ENCODE measurements at places on chromosomes 5 and 9. TPM values are rescaled to one million over a fixed set of nuclear protein-coding genes. Genes with fewer than 3 reads are reported as not detected.
A peak's percentile ranks its signal among the peaks of the same experiment; 100 is the strongest.

DNA sequence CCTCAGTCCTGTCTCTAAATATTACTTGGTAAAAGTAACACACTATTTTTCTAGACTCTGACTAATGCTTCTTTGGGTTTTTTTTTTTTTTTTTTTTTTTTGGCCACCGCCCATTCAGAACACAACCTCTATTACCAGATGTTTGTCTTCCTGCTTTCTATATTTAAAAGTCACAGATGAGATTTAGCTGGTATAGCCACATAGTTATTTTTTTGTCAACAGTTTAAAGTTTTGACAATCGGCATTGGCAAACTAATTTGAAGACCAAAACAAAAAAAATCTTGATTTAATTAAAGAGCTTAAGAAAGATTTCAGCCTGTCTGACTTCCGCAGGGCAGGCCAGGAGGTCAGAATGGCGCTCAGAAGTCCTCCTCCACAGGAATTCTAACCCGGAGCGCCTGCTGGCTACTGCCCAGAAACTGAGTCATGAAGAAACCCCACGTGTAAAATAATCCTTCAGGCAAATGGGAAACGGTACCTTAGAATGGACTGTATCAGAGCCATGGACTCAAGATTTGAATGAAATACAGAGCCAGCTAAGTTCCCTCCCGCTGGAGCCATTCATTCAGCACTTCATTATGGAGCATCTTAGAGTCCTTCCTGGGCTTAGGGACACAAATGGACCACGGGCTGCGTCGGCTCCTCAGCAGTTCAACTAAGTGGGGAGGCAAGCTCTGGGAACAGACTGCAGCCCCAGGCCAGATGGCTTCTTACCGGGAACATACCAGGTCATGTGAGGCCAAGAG is 55.6 kb downstream of the PTPDC1 start:
- H3K27me3 ChIP-seq = no peaks in the 10 kb centered on the region
- H3K4me3 ChIP-seq = peak overlapping the region; percentile 32
- peak overlapping the region; percentile 82 for H3K27ac ChIP-seq
- no peaks in the 10 kb centered on the region for H3K36me3 ChIP-seq
- peaks cover 33% of the 10 kb centered on the region for H3K4me1 ChIP-seq
- DNase-seq = peak; percentile 89

Gene PPP2R2B
- not detected for total RNA-seq

GRCh38 chr5:154296525-154297159 is 106.1 kb downstream of the GALNT10 start:
- H3K27ac ChIP-seq = no peak overlapping the region
- peaks cover 13% of the 10 kb centered on the region for H3K4me1 ChIP-seq
- H3K27me3 ChIP-seq = no peaks in the 10 kb centered on the region
- no peak overlapping the region for H3K4me3 ChIP-seq

Gene ENTREP1
- 22.3 TPM for total RNA-seq

DNA sequence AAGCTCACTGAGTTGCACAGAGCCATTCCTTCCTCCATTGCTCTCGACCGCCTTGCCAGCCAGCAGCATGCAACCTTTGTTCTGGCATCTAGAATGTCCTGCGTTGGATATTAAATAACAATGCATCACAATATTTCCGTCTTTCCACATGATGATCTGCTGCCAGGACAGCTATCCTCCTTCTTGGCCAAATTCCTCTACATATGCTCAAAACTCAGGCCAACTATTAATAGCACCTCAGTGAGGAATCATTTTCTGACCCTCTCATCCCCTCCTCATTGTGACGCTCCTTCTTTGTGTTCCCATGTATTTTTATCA is 128.6 kb downstream of the MYO10 start:
- H3K4me1 ChIP-seq = peaks cover 12% of the 10 kb centered on the region
- H3K36me3 ChIP-seq = no peaks in the 10 kb centered on the region
- H3K27ac ChIP-seq = no peak overlapping the region

Gene WNT8A
- total RNA-seq = not detected

DNA sequence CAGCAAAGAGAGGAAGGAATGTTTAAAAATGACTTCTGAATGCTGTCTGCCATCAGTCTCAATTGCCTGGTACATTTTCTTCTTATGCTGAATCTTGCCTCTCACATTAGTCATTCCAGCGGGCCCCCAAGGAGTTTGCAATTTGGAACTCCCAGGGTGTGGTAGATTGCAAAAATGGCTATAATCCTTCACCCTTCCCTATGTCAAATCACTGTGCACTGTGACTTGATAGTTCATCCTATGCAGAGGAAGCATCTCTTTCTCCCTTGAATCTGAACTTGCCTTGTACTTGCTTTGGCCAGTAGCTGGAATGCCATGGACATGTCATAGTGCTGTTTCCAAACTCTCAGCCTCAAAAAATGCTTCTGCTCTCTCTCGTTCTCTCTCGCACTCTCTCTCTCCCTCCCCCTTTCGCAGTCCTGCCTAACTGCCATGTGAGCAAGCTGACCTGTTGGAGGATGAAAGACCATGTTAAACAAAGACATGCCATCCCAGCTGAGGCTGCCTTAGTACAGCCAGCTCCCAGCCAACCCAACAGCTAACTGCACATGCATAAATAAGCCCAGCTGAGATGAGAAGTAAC is 284.0 kb upstream of the TLE4 start:
- H3K27ac ChIP-seq = no peak overlapping the region
- H3K27me3 ChIP-seq = no peaks in the 10 kb centered on the region
- no peaks in the 10 kb centered on the region for H3K4me1 ChIP-seq

DNA sequence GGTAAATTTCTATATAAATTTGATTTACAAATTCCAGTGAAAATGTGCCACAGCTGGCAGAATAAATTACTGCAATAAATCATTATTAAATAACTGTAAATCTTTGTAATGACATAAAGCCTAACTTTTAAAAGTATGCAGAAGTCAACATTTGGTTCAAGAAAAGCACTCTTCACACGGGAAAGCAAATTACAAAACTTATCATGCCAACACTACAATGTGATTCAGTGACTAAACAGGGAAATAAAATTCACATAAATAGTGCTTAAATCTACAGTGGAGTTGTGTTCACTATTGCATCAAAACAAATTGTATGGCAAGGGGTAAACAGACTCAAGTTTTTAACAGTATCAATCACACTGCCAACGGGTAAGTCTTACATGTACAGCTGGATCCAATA is 117.2 kb downstream of the BNC2 start:
- no peak overlapping the region for H3K27ac ChIP-seq
- H3K4me3 ChIP-seq = no peak overlapping the region
- no peak for DNase-seq
- H3K36me3 ChIP-seq = no peaks in the 10 kb centered on the region

Gene ADAMTS16
- total RNA-seq = not detected

- H3K27me3 ChIP-seq = no peaks in the 10 kb centered on the region
- DNase-seq = no peak
- H3K27ac ChIP-seq = peak overlapping the region; percentile 50
- H3K36me3 ChIP-seq = peaks cover 22% of the 10 kb centered on the region
- H3K4me1 ChIP-seq = peaks cover 34% of the 10 kb centered on the region
- no peak overlapping the region for H3K4me3 ChIP-seq
Observed at GRCh38 chr9:34554211-34555001, 31.6 kb upstream of the ENHO start.

Gene KCNMB1
- total RNA-seq = 0.12 TPM

Gene HSPB3
- total RNA-seq = 162 TPM

GRCh38 chr5:83430130-83431010 is 41.2 kb upstream of the VCAN start:
- DNase-seq = no peak
- no peak overlapping the region for H3K27ac ChIP-seq
- no peaks in the 10 kb centered on the region for H3K27me3 ChIP-seq
- H3K4me3 ChIP-seq = no peak overlapping the region
- H3K36me3 ChIP-seq = no peaks in the 10 kb centered on the region

DNA sequence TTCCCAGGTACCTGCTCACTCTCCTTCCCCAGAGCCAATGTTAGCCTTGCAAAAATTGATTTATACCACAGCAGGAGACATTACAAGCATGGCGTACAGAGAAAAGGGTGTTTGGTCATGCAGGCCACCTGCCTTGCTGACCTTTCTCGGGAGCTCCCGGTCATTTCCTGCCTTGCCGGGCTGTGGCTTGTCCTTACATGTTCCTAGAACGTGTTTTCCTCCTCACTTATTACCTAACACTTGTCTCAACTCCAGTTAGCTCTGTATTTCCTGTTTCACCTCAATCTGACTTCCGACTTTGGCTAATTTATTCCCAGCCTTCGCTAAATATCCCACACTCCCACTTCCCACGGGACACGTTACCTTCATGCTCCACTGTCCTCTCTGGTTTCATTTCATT is 282.5 kb downstream of the ICE1 start:
- no peak overlapping the region for H3K4me3 ChIP-seq
- no peak overlapping the region for H3K27ac ChIP-seq
- H3K27me3 ChIP-seq = no peaks in the 10 kb centered on the region
- no peak for DNase-seq
- H3K36me3 ChIP-seq = no peaks in the 10 kb centered on the region

DNA sequence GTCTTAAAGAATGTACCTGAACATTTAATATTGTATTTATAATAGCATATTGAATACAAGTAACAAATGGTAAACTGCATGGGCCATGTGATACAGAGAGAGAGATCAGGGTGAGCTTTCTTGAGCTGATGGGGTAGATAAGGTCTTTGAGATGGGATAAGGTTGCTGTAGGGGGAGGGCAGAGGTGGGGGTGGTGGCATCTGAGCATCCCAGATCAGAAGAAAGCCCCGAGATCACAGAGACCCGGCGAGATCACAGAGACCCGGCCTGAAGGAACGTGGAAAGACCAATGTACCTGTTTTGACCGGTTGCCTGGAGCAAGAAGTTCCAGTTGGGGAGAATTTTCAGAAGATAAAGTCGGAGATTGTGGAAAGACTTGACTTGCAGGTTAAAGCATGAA is 6.6 kb downstream of the SMARCA2 start:
- H3K4me1 ChIP-seq = peaks cover 74% of the 10 kb centered on the region
- no peak overlapping the region for H3K4me3 ChIP-seq
- H3K27me3 ChIP-seq = no peaks in the 10 kb centered on the region
- H3K36me3 ChIP-seq = no peaks in the 10 kb centered on the region

DNA sequence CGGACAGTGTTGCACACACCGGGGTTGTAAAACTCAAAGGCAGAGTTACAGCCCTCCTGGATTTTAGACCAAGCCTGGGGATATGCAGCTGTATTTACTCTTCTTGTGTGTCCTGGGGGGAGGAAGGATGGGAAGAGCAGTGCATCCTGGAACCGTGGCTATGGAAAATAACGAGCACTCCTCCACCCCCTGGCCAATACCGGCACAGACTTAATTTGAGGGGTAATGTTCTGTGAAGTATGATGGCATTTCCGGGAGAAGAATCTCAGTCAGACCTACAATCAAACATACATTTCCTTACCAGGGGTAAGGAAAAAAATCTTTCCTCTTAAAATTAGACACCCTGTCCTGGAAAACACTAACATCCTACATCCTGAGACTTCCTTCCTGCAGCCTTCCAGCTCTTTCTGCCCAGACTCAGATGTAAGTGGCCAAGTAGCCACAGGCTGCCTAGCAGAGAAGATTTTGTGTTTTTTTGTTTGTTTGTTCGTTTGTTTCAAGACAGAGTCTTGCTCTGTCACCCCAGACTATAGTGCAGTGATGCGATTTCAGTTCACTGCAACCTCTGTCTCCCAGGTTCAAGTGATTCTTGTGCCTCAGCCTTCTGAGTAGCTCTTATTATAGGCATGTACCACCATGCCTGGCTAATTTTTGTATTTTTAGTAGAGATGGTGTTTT is 11.0 kb upstream of the ERMP1 start:
- no peak overlapping the region for H3K27ac ChIP-seq

Gene PCDHA1
- total RNA-seq = not detected

Gene SPINK4
- not detected for total RNA-seq

- H3K27me3 ChIP-seq = no peaks in the 10 kb centered on the region
- H3K4me1 ChIP-seq = peaks cover 19% of the 10 kb centered on the region
- H3K36me3 ChIP-seq = no peaks in the 10 kb centered on the region
- H3K27ac ChIP-seq = no peak overlapping the region
- no peak for DNase-seq
- H3K4me3 ChIP-seq = no peak overlapping the region
Observed at GRCh38 chr5:77707791-77708190, 68.3 kb downstream of the TBCA start.

DNA sequence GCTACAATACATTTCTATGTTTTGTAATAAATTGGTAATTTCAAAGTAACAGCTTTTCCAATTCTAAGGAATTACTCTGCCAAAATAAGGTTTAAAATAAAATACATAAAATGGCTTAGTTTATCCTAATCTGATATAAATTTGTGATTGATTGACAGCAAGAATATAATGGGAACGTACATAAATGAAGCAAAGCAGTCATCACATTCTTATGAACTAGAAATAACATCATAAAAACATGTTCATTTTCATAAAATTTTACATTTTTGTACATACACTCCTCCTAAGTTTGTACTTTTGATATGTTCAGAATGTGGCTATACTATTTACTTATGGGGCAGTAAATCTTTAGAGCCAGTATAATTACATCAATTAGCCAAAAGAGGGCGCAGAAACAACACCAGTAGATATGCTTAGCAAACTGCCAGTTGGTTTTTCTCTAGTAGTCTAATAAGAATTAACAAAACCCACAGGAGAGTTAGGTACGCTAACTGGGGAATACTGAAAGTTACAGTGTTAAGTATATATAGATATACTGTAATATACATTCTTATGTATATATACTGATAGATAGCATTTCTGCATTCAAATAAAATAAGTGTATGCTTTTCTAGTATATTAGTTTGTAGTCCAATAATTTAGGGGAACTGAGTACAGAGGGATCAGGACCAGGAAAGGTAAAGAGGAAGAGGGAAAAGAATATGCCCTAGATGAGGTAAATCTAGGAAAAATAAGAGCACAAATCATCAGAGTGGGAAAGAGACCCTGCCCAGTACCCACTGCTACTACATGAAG is 76.8 kb downstream of the ZDHHC21 start:
- no peaks in the 10 kb centered on the region for H3K4me1 ChIP-seq
- no peaks in the 10 kb centered on the region for H3K27me3 ChIP-seq
- DNase-seq = no peak
- no peak overlapping the region for H3K4me3 ChIP-seq
- peaks cover 16% of the 10 kb centered on the region for H3K36me3 ChIP-seq

DNA sequence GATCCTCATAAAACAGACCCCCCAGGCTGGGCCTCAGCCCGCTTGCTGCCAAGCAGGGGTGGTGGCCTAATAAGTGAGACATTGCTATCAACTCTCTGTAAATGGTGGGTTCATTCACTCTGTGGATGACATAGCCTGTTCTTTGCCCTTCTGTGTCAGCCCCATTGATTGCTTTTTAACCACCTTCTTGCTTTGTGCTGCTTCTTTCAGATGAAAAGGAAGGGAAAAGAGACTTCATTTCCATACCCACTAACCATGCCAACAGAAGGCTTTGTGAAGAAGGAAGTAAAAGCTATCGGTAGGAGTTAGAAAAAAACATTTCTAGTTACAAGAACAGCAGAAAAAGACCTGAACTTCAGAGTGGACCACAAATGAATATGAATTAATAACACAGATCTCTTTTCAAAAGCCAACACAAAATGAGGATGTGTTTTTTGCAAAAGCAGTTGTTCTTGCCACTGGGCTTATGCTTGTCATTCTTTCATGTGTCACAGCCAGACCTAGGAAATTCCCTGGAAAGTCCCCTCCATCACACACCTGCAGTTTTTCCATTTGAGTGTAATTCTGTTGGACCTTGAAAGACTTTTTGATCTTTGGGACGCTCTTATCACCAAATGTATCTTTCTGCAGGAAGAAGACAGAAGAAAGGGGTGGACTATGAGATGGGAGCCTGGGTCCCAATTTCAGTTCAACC is 507.7 kb downstream of the CCDC171 start:
- H3K4me1 ChIP-seq = no peaks in the 10 kb centered on the region
- H3K27me3 ChIP-seq = no peaks in the 10 kb centered on the region
- no peak overlapping the region for H3K4me3 ChIP-seq
- H3K36me3 ChIP-seq = no peaks in the 10 kb centered on the region

Gene HACD4
- total RNA-seq = 0.32 TPM

GRCh38 chr5:132821350-132821749 is 8.2 kb downstream of the SOWAHA start:
- H3K4me3 ChIP-seq = no peak overlapping the region
- no peaks in the 10 kb centered on the region for H3K36me3 ChIP-seq
- no peak for DNase-seq

Gene GRK6
- 18.2 TPM for total RNA-seq

Data from psoas muscle (tissue), 8 donors.